Occipital lobe (tissue), 3 donors: ENCODE measurements at places on chromosomes 5 and 9.

GRCh38 chr5:150746-151145, 40.5 kb upstream of the LRRC14B start:
- no peak for DNase-seq

- DNase-seq: no peak
These were observed 21.9 kb downstream of the MOCS2 start for GRCh38 chr5:53087621-53088121.

GRCh38 chr9:133726401-133727276, 11.5 kb downstream of the SARDH start:
- no peak for DNase-seq

DNA sequence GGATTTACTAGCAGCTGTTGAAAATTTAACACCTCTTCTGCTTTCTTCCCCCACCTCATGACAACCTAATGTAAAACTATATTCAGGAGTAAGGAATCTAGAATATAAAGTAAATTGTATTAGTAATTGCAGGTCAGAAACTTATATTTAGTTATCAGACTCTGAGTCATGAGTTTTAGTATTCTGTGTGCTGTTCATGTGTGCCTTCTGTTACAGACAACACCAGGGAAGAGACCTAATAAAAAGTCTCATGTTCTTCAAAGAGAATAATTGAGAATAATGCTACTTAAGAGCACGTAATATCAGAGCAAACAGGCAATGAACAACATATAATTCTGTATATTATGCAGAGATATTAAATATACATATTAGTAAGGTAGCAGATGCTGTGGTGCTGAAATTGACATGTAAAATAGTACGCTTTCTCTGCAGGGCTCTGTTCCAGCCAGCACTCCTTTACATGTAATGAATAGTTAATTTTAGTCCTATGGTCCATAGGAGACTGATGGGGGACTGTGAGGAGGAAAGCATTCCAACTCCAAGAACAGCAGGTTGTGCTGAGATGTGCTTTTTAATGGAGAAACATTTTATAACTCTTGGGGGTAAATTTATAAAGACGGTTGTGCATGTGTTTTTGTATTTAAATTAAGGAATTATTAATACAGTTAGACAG, 106.4 kb downstream of the ZSWIM6 start:
- DNase-seq: no peak

DNA sequence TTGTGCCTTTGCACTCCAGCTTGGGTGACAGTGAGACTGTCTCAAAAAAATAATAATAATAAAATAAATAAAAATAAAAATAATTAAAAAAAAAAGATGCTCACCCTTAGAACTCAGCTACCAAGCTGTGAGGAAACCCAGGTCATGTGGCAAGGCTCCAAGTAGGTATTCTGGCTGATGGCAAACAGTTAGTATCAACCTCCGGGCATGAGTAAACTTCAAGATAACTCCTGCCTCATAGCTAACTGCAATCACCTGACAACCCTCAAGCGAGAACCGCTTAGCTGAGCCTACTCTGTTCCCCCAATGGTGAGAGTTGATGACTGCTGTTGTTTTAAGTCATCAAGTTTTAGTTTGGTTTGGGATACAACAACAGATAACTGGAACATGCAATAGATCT, 6.1 kb upstream of the SLC44A1 start:
- DNase-seq: no peak

DNA sequence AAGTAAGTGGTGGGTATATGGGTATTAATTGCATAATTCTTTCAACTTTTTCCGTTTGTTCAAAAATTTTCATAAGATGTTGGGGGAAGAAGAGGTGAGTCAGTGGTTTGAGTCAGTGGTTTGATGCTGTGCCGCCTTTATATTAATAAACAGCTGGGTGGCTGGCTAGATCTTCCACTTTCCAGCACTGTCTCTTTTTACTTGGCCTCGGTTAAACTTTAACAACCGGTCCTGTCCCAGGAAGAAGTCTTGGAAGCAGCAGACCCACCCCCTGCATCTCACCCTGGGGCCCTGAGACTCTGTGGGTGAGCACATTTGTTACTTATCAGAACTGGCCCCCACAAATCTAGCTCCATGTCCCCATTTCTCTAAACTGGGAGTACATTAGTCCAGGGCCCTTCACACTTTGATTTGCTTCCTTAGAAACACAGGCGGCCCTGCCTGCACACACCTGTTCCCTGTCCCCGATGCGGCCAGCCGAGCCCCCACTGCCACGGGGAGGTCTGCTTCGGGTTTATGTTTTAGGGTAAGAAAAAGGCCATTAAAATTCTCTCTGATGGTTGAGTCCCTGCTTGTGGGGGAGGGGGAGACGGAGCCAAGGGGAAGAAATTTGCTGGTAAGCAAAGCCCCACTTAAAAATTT, 90.7 kb downstream of the PTCH1 start:
- no peak for DNase-seq

- no peak for DNase-seq
These were observed 37.4 kb upstream of the RUSC2 start for GRCh38 chr9:35452481-35452880.
